ENCODE measurements at places on chromosomes 7 and 10.

DNA sequence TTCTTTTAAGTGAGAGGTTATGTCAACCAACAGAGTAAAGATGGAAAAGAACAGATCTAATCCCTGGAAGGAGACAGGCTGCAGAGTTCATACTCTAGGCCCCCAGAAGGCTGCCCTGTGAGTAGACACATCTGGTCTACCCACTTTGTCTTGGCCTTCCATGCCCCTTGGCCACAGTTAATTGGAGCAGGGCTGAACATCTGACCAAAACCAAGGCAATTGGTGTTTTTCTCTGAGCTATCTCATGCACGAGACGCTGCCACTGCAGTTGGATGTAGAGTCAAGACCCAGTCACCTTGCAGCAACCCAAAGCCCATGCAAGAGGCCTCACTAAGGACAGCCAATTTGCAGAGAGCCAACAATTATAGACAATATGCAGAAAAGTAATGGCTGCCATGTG is 9.0 kb downstream of the MYOF start:
- no peak for DNase-seq

DNA sequence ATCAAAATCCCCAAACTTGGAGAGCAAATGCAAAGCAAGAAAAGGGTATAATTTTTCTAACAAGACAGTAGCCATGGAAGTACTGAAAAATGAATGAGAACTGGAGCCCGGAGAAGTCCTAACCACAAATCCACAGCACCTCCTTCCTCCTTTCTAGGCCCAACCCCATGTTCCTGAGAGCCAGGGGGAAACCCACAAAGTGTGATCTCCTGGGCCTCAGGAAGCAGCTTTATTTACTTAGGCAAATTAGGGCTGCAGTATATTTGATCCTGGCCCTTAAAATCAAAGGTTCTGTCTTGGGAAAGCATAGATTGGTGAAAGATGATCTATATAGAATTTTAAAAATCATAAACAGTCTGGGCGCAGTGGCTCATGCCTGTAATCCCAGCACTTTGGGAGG is 103.0 kb downstream of the DOCK4 start:
- no peak for DNase-seq

DNA sequence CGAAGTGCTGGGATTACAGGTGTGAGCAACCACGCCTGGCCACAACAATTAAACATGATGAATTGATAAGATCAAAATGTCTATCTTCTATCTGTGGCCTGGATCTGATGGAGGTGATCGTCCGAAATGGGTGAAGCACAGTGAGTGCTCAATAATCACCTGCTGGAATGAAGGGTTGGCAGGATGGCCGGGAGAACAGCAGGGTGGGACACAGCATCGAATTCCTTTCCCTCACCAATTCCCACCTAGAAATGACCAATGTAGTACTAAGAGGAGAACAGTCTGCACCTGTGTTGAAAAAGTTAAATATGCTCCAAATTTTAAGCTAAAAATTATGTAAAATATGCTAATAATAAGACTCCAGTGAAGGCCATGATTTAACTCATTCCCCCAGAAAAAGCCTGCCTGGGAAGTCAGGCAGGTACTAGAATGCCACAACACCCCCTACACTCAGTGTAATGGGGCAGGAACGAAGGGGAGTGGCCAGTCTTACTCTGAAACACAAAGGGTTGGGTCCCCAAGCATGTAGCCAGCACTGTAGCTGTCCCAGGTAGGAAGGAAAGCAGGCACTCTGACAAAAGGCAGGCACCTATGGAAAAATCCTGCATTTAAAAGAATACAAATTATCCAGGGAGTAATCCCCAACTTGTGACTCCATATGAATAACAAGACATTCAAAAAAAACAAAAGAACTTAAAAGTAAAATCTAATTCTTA is 110.3 kb downstream of the VPS41 start:
- no peak for DNase-seq

- DNase-seq: no peak
Observed at GRCh38 chr7:87473986-87474385, 1.5 kb downstream of the ABCB4 start.

GRCh38 chr10:670990-671389 is 18.5 kb downstream of the DIP2C start:
- no peak for DNase-seq

DNA sequence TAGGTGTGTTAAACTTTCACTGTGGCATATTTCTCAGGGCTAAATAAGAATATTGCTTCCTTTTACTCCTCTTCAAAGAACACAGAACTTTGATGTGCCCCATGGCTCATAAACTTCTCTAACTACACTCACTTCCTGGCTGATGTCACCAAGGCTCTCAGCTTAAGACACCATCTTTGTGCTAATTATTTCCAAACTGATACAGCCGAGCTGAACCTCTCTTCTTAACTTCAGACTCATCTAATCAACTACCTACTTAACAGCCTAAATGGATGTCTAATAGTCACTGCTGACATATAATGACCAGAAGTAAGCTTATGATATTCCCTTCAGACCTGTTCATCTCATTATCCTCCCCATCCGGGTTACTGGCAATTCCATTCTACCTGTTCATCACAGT is 3.6 kb downstream of the C10orf67 start:
- no peak for DNase-seq

GRCh38 chr7:17058568-17058967 is 176.8 kb upstream of the AGR3 start:
- no peak for DNase-seq

DNA sequence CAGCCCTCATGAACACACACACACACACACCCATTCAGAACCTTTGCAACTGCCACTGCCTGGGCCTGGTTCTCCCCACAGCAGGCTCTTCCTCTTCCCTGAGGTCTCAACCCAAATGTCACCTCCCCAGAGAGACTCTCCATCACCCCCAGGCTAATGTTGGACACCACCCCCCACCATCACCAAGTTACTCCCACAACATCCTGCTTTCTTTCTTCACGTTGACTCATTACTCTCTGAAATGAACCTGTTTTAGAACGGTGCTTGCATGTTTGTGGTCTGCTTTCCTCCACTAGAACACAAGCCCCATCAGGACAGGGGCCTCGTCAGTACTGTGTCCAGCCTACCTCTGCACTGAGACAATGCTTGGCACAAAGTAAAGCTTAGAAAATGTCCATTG is 16.0 kb downstream of the AFAP1L2 start:
- DNase-seq: no peak

DNA sequence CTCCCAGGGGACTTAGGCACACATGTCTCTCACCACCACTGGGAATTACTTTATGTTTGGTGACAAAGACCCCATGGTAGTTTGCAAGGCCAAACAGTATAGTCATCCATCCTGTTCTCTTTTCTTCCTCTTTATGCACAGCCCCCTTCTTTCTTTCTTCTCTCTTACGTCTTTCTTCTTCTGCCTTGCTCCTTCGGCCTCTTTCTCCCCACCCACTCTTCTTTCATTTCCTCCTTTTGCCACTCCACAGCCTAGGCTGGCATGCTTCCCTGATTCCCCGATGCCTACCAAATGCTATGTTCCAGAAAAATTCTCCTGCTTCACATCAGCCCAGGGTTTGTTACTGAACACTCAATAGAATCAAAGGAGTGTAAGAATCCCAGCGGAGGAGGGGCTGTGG is 62.4 kb upstream of the MKLN1 start:
- DNase-seq: no peak

DNA sequence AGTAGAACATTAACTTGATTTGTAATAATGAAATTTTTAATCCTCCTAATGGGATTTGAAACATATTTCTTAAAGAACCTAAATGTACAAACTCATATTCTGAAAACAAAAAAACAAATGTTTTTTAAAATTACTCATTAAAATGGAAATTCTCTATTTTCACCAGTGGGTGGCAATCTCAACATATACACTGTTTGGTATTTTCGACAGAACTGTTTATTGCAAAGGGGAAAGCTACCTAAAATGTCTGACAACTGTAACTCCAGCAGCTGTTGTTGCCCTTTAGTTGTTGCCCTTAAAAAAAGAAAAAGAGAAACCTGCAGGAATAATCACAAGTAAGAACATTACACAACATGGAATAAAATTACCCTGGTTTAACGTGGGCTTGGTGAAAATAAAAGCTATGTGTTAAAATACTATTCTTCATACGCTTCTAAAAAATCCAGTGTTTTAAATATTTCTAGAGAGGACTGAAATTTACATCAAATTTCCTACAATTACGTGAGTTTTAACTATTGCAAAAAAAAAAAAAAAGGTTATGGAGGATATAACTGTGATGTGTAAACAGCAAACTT is 54.5 kb downstream of the COL1A2 start:
- no peak for DNase-seq

- no peak for DNase-seq
Observed at GRCh38 chr7:49513911-49514310, 259.5 kb upstream of the VWC2 start.

DNA sequence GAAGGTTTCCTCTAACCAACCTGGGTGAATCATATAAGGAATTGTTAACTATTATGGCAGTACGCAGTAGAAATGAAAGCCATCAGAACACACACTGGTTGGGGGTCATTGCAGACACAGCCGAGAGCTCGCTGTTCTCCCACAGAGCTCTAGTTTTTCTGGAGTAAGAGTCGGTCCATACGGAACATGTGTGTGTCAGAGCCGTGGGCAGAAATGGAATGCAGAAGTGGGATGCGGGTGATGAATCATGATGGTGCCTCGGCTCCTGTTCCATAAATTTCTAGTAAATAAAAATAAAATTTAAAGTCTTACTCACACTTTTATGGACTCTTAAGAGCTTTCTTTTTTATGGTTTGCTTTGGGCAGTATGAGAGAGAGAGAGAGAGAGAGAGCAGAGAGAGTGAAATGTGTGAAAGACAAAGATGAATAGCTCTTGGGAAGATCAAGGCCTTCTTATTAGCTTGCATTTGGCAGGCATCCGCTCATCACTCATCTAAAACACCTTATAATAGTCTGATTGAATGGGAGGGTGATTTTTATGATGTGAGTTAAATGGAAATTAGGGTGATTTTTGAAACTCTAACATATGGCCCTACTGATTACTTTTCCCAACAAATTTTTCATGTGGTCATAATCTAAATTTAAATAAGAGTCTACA is 98.8 kb upstream of the PFKP start:
- no peak for DNase-seq

GRCh38 chr10:22704942-22705341 is 9.4 kb downstream of the PIP4K2A start:
- DNase-seq: no peak

GRCh38 chr10:11150879-11151415 is 133.3 kb downstream of the CELF2 start:
- no peak for DNase-seq

- no peak for DNase-seq
Observed at GRCh38 chr7:141290973-141291372, 217.1 kb downstream of the TMEM178B start.

DNA sequence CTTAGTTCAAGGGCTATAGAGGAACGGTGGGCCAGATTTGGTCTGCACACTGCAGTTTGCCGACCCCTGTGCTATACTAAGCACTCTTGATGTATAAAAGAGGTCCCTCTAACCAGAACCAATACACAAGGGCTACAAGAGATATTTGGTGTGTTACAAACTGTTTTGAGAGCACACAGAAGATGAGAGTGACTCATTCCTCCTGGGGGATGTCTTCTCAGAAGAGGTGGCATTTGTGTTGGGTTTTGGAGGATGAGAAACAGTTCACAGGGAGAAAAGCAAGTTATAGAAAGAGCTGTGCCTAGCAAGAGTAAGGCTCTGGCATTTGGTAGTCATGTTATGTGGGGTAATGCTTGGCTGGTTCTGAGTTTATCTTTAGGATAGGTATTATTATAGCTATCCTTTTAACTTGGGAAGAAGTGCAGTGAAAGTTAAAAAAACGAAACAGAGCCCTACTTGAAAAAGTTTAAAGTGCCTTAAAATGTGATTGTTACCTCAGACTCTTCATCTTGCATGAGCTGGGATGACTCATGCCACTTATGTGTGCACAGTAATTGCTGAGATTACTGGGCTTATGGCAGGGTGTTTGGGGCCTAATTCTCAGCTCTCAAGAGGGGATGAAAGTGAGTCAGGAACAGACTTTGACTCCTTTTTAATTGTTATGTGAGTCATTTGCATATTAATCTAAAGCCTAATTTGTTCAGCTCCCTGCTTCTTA is 160.4 kb downstream of the KIF20B start:
- no peak for DNase-seq

- DNase-seq: no peak
Observed at GRCh38 chr10:108411206-108411605, 1246.7 kb upstream of the SORCS1 start.

DNA sequence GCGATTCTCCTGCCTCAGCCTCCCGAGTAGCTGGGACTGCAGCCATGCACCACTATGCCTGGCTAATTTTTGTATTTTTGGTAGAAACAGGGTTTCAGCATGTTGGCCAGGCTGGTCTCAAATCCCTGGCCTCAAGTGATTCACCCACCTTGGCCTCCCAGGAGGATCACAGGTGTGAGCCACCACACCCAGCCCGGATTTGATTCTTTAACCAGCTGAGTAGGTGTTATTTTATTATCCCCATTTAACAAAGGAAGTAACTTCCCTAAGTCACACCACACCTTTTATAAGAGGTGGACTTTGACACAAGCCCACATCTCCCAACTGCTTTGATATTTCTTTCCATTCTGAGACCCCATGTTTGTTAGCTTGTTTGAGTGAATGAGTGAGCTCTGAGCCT is 25.0 kb downstream of the SLC25A28 start:
- no peak for DNase-seq

- DNase-seq: no peak
Observed at GRCh38 chr10:615583-616152, 73.8 kb downstream of the DIP2C start.

DNA sequence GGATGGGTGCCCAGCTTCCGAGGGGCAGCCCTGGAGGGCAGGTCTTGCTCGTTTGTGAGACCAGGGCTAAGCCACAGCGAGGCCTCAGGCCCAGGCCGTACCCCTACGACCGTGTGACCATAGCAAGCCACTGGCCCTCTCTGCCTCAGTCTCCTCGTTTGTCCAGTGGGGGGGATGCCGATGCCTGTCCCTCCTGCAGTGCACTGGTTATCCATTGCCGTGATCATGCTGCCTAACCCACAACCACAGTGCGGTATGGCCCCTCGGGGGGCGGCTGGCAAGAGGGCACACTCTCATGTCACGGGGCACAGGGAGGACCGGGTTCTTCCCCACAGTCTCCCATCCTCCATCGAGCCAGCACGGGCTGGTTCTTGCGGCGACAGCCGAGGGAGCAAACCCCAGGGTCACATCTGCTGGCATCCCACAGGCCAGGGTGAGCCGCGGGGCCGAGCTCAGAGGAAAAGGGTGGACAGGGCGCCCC is 80.5 kb downstream of the ELFN1 start:
- DNase-seq: no peak

- no peak for DNase-seq
Observed at GRCh38 chr10:123597676-123598075, 68.5 kb upstream of the GPR26 start.

GRCh38 chr10:85995791-85996190 is 370.8 kb downstream of the GRID1 start:
- DNase-seq: no peak

DNA sequence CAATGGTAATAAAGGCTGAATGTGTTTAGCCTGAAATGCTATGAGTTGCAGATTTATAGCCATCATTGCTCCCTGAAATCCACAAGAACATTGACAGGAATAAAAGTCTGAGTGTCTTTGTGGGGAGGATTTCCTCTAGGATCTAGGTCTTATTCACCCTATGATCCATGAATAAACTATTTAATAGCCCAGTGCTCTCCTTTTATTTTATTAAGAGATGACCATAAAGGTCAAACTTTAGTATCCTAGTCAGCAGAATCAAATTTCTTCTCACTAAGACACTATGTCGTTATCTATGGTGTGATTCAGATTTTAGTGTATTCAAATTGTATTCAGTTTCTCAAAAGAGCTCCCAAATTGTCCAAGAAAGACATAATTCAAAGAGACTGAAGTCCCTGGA is 67.8 kb upstream of the AKR1E2 start:
- no peak for DNase-seq

Data from hindlimb muscle (tissue), 1 donor.